ENCODE measurements at places on chromosomes 2 and 18.

GRCh38 chr2:84870306-84870705, 10.6 kb downstream of the TRABD2A start:
- no peak for DNase-seq

DNA sequence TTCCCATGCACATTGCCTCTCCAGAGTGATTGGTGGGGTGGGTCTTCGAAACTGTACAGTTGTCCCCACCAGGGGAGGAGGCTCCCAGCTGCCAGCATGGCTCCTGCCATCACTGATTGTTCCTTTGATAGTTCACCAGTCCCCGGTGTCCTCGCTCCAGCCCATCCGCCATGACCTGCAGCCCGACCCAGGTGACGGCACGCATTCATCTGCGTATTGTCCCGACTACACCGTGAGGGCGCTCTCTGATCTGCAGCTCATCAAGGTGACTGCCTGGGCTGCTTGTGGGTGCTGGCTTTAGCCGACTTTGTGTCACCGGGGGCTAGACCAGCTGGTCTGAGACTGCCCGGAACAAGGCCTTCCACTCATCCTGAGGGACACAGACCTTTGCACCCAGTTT, 12.4 kb downstream of the CNNM3 start:
- DNase-seq: no peak

DNA sequence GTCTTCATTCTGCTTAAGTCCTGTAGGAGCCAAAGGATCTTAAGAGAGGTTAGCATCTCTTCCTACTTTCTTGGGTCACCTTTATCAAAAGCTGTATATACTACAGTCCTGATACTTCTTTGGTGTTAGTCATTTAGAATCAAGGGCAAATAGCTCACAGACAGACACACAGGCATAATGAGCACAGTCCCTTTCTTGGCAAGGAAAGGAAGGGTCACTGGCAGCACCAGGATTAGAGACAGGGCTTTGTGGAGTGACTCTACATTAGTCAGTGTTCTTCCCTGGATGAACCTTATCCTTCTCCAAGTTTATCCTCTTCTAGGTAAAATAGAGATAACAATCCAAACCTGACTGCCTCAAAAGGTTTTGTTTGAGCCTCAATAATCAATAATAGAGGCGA, 40.0 kb upstream of the NCKAP5 start:
- no peak for DNase-seq

- no peak for DNase-seq
Observed at GRCh38 chr2:129331638-129332037, 647.8 kb upstream of the RAB6C start.

- no peak for DNase-seq
Observed at GRCh38 chr2:72138011-72138881, 9.4 kb downstream of the CYP26B1 start.

GRCh38 chr2:19687017-19687659, 214.6 kb downstream of the TTC32 start:
- no peak for DNase-seq

DNA sequence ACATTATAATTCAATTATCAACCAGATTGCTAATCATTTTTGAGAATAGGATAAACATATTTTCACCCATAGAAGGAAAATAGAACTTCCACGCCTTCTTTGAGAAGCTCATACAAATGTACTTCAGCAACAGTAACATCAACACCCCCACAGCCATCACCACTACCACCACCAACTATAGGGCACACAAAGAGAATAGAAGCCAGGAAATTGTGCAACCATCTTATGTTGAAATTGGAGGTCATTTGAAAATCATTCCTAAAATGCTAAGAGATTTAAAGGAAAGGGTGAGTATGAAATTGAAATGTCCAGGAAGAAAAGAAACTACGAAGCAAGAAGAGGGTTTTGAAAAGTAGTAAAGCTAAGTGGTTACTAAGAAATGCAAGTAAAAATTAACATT, 563.4 kb downstream of the ZNF804A start:
- no peak for DNase-seq

GRCh38 chr2:200592406-200593075, 6.7 kb downstream of the AOX1 start:
- DNase-seq: no peak

GRCh38 chr2:15694589-15694986, 102.9 kb downstream of the DDX1 start:
- DNase-seq: no peak

GRCh38 chr2:58893656-58894351, 652.7 kb upstream of the FANCL start:
- DNase-seq: no peak

DNA sequence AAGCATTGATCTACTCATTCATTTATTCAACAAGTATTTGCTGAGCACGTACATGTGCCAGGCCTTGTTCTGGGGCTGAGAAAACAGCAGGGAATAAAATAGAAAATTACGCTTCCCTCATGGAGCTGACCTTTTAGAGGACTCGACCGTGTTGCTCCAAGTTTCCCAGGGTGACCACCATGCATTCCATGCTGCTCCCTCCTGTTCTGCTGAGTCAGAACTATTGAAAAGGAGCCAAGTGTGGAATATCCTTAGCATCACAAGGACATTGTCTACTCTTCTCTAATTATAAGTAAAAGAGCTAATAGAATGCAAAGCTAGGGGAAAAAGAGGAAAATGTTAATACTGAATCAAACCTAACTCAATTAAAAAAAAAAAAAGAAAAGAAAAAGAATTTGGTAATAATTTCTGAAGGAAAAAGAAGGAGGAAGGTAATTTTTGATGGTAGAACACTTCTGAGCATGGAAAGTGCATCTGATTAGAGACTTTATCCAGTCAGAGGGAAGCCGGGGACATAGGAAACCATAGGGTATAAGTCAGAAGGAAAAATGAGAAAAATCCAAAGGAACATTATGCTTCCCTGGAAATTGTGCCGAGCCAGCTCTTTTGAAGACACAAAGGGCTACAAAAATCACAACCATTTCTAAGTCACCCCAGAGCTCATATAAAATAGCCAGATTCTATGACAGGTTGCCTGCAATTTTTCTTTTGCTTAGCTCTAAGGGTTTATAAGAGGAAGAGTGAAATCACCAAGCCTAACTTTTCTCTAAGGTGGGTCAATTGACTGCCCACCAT, 339.4 kb downstream of the RND3 start:
- DNase-seq: no peak

- no peak for DNase-seq
Observed at GRCh38 chr2:240814280-240814679, 5.7 kb downstream of the KIF1A start.

- no peak for DNase-seq
Observed at GRCh38 chr2:64423303-64423702, 30.7 kb upstream of the LGALSL start.

- DNase-seq: no peak
Observed at GRCh38 chr2:221231511-221231910, 340.6 kb downstream of the EPHA4 start.

GRCh38 chr2:190420801-190421200, 12.6 kb downstream of the MFSD6 start:
- no peak for DNase-seq

DNA sequence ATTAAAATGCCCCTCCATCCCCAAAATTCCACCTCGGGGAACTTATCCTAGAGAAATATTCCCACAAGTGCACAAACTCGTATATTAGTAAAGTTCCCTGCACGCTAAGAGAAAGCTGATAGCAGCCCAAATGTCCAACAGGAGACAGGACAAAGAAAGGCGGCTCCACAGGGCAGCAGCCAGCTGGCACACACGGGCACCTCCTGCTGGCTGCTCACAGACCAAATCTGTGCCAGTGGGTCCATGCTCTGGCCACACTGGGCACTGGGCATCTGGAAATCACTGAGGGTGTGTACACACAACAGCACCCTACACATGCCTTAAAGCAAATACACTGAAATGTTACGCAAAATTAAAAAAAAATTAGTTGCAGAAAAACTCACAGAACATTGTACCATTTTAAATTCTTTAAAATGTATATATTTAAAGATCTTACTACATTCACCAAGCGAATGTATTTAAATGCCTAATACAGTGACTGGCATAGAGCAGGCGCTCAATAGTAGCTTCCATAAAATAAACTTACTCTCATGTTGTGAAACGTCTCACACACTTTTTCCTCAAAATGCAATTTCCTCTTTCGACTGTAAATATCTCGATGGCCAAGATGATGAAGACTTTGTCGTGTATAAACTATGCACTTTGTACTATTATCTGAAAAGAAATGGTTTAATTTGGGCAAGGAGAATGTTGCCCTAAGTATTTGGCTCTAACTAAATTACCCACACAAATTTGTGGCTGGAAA, 19.4 kb downstream of the ZNF516 start:
- DNase-seq: no peak

- no peak for DNase-seq
Observed at GRCh38 chr2:1940679-1941078, 196.4 kb upstream of the PXDN start.

- no peak for DNase-seq
Observed at GRCh38 chr2:128732976-128733431, 414.3 kb upstream of the HS6ST1 start.

DNA sequence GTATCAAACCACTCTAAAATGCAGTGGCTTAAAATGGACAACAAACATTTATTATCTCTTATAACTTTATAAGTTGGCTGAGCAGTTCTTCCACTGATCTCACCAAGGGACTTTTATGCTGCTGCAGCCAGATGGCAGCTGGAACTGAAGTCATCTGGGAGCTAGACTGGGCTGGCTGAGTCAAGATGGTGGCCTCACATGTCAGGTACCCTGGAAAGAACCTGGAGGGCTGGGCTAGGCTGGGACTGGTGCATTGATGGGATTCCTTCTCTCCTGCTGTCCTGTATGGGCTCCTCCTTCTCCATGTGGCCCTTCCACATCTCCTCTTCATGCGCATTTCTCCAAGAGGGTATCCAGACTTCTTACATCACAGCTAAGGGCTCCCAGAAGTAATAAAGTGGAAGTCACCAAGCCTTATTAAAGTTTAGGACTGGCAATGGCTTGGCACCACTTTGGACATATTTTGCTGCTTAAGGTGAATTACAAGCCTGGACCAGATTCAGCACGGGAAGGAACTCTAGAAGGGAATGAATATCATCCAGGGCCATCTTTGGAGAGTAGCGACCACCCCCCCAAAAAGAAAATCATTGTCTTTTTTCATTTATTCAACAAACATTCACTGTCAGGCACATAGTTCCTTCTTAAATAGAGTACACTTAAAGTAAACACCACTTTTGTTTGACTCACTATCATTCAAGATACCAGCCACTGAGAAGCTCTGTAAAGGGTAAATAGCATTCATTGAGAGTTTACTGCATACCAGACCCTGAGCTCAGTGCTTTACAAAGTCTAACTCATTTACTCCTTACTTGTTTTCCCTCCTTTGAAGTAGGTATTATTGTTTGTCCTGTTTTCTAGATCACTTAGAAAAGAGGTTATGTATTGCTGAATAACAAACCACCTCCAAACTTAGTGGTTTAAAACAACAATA, 138.0 kb downstream of the ZFP36L2 start:
- DNase-seq: no peak

DNA sequence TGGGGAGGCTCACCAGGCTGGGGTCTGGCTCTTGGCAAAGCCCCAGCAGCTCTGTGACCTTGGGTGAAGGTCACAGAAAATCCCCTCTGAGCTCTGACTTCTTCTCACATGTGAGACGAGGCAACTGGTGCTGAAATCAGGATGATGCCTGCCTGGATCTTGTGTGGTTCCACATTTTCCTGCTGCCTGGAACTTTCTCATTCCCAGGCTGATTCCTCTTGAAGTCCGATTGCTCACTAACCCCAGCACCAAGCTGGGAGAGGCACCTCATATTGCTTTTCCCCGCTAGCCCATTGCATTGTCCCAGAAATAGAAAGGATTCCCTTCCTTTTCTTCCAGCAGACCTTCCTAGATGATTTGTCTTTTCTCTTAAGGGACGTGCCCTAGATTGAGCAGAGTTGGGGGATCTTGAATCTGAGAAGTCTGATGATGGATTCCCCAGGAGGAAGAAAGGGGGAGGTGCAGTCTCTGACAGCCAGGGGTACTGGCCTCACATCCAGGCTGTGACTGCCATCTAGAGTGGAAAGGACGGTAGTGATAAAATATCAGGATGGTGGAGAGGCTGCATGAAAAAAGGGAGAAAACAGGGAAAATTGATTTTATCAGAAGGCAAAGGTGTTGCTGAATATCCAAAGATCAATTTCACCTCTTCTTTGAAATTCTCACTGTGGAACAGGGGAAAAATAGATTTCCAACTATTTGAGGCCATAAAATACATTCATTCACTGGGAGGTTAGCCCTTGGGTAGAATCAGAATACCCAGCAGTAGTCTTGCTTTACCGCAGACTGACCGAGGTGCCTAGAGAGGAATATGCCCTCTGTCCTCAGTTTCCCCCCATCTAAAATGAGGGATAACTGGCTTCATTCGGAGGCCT, 96.3 kb downstream of the FAM210A start:
- no peak for DNase-seq

DNA sequence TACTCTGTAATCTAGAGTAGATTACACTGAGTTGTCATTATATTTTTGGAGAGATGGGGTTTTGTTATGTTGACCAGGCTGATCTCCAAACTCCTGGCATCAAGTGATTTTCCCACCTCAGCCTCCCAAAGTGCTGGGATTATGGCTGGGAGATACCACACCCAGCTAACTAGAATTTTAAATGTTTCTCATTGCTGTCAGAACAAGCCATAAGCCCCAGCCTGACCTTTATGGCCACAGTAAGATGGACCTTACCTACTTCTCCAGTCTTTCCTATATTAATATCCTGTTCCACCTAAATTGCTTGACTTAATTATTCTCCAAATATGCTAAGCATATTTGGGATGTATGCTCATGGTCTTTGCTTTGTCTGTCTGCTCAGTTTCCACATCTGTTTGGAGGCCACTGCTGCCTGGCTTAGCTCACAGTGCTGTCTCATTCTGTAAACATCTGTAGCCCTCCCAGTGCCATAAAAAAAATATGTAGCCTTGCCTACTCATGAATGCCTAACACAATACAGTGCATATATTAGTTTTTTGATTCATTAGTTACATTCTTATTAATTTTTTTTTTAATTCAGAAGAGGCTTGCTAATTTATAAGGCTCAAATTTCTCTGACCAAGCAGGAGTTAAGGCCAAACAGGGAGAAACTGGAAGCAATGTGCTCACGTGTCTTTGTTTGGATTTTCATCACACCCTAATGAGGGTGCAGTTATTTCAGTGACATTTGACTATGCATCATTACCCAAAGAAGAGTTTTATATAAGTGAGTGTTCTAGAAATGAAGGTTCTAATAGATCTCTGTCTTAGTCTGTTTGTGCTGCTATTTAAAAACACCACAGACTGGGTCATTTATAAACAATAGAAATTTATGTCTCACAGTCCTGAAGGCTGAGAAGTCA, 45.3 kb upstream of the PSME4 start:
- DNase-seq: no peak

- no peak for DNase-seq
Observed at GRCh38 chr2:64769392-64770044, 115.8 kb upstream of the SERTAD2 start.

- no peak for DNase-seq
Observed at GRCh38 chr2:63056107-63057050, 5.7 kb downstream of the OTX1 start.

GRCh38 chr18:58140387-58141325, 96.6 kb downstream of the NEDD4L start:
- no peak for DNase-seq

GRCh38 chr18:46291149-46291548, 187.0 kb downstream of the HAUS1 start:
- no peak for DNase-seq

Data from stimulated activated CD8-positive, alpha-beta memory T cell treated with anti-CD3 and anti-CD28 coated beads, Interleukin-2, amount 100 ng/mL, for 1 hour (primary cell).